Stimulated activated CD4-positive, alpha-beta T cell treated with anti-CD3 and anti-CD28 coated beads, Interleukin-12 subunit alpha, Interleukin-12 subunit beta, amount 100 ng/mL, for 48 hours (primary cell): ENCODE measurements at places on chromosomes 12 and 14.
A peak's percentile ranks its signal among the peaks of the same experiment; 100 is the strongest.

GRCh38 chr12:47650469-47650868 is 55.4 kb downstream of the RPAP3 start:
- no peak for DNase-seq

DNA sequence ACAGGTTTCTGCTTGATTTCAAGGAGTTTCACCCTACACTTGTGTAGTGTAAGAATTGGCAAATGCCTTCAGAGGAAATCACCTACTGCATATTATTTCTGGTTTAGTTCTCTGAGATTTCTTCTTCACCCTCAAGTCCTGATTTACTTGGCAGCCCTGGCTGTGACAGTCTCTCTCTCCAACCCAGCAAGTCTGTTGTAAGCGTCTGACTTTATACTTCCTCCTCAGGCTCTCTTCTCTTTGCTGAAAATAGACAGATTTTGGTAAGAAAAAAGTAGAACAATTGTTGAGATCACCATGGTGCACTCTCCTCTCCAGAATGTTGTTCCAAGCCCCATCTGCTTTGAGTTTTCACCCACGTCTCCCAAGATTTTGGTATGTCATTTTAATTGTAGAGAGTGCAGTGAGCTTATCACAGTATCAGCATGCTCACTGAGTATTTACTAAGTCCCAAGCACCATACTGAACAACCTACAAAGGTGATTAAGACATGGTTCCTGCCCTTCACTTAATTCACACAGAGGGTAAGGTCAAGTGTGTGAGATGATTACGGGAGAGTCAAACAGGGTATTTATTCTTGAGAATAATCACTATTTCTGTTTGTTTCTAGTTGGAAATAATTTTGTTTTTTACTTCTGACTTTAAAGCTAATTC is 148.7 kb downstream of the MDGA2 start:
- DNase-seq, result no peak

GRCh38 chr12:1360441-1361210 is 233.8 kb downstream of the FBXL14 start:
- no peak for DNase-seq

GRCh38 chr14:28102814-28103213 is 663.8 kb upstream of the FOXG1 start:
- no peak for DNase-seq

DNA sequence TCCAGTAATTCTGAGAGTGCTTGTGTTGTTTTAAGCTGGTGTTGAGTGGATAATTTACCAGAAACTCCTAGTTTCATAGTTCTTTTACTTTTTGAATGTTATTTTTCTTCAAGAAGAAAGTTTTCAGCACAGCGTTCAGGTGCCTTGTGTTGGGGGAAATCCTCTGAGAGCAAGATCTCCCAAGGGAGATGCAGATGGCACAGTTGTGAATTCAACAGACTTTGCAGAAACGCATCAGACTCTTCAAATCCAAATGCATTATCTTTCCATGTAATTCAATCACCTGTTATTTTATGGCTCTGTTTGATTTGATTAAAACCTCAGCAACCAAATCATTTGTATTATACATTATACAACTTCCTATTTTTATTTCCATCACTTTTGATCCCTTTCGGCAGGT is 439.9 kb downstream of the EGLN3 start:
- no peak for DNase-seq

- no peak for DNase-seq
These were observed 74.6 kb upstream of the PTPRB start for GRCh38 chr12:70711831-70712230.

DNA sequence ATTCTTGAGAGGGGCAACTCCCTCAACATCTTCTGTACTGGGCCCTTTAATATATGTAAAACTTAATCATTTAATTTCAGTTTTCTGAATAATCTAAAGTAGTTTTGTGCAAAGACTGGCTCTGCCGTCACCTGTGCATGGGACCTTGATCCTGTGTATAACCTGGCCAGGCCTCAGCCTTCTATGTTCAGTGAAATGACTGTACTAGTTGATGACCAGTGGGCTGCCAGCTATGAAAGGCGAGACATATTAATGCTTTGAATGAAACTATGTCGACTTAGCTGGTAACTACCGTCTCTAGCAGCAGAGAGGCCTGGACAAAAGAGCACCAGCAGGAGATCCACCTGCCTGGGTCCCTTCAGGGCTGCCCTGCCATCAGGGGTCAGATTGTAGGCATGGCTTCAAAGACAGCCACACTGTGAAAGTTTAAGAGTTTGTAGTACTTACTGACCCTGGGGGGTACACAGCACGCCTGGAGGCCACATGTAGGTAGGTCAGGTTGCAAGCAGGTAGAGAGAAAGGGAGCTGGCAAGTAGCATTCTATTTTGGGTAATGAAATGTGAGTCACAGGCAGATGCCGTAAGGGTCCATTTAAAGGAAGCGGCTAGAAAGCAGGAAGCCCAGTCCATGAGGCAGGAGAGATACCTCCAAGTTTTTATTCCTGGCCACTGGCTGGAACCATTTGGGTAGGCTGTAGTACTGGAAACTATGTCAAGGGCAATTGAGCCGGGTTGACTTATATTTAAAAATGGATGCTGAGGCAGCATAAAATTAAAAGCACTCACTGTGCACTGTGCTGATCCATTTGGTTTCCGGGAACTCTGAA is 77.2 kb downstream of the BHLHE41 start:
- no peak for DNase-seq

GRCh38 chr12:12302976-12303375 is 36.1 kb upstream of the LRP6 start:
- no peak for DNase-seq

GRCh38 chr12:130299574-130299973 is 38.1 kb upstream of the PIWIL1 start:
- DNase-seq, result no peak

DNA sequence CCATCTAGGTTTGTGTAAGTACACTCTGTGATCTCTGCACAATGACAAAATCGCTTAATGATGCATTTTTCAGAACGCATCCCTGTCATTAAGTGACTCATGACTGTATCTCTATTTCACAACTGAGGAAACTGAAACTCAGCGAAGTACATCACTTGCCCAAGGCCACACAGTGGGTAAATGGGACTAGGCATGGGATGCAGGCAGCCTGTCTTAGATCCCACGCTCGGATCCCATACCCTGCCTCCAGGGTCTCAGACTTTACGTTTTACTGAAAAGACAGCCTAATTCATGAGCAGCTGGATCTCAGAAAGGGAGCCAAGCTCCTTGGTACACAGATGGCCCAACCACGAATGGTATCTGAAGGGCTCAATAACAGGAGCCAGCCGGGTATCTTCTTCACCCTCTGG is 2.4 kb upstream of the MLEC start:
- DNase-seq, result no peak

- no peak for DNase-seq
These were observed 74.7 kb downstream of the BTG1 start for GRCh38 chr12:92070864-92071445.

DNA sequence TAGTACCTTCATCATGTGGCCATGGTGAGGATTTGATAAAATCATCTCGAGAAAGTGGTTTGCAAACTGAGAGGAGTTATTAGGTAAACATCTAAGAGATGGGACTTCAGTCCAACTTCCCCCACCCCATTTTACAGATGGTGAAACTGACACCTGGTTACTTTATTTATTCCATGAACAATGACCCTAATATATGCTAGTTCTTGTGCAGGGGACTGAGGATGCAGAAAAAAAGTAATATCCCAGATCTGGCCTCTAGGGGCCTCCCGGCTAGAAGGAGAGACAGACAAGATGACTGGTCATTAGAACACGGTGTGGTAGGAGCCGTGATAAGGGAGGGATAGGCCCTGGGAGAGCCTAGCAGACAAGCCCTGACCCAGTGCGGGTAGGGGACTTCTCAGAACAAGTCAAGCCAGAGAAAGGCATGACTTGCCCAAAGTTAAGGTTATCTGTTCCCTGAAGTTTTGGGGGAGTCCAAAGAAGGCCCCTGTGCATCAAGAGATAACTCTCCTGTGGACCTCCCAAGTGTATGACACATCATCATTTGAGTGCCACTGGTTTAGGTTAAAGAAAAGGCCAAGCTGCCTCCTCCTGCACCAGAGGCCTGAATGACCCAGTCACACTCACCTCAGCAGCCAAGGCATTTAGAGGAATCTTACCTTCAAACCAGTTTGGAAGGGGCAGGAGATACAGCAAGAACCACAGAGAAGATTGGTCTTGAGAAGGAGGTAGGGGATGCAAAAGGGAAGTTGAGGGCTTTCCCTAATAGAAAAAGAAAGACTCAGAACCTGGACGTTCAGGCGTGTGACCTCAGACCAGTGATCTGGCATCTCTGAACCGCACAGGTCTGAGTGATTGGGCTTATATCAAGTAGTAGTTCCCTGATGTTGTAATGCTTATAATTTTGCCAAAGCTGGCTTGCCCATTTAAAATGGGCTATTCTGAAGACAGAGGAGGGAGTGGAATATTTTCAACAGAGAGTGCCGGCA is 1.6 kb downstream of the CMKLR1 start:
- no peak for DNase-seq

- DNase-seq, result peak; percentile 6
These were observed 379.6 kb downstream of the LRIG3 start for GRCh38 chr12:58540480-58541299.

GRCh38 chr12:122297494-122297893 is 31.2 kb upstream of the VPS33A start:
- no peak for DNase-seq

- DNase-seq, result no peak
These were observed 79.4 kb downstream of the ST8SIA1 start for GRCh38 chr12:22255097-22255496.

GRCh38 chr14:70670992-70671651 is 29.4 kb downstream of the TTC9 start:
- no peak for DNase-seq

DNA sequence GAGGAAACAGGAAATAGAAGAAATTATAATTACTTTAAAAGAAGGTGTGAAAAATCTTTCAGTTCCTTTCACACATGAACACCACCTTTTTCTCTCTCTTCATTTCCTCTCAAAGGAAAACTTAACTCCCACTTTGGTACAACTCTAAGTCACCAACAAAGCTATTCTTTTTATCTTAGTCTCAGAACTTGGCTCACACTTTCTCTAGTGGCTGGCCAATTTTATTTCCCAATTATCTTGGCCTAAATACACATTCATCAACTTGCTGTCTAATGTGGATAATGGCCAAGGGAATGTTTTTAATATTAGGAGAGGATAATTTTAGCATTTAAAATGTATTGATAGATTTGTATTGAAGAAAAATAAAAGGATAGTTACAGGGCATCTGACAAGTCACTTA is 64.5 kb upstream of the NAV3 start:
- no peak for DNase-seq

- DNase-seq, result no peak
These were observed 600.8 kb downstream of the TRHDE start for GRCh38 chr12:72872996-72873395.

DNA sequence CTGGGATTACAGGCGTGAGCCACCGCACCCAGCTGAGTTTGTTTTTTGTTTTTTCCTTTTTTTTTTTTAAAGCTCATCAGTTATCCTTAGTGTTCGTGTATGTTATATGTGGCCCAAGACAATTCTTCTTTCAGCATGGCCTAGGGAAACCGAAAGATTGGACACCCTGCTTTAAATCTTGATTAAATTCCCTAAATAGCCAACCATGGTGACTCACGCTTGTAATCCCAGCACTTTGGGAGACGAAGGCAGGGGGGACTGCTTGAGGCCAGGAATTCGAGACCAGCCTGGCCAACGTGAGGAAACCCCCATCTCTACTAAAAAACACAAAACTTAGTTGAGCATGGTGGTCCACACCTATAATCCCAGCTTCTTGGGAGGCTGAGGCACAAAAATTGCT is 131.1 kb downstream of the MED13L start:
- no peak for DNase-seq

- no peak for DNase-seq
These were observed 55.1 kb downstream of the LRRC74A start for GRCh38 chr14:76881348-76881747.

GRCh38 chr14:66099451-66099850 is 386.7 kb upstream of the CCDC196 start:
- DNase-seq, result no peak

- no peak for DNase-seq
These were observed 19.4 kb downstream of the SERPINA1 start for GRCh38 chr14:94368956-94369355.

GRCh38 chr14:106786697-106787096 is 1260.3 kb downstream of the TMEM121 start:
- DNase-seq, result no peak

DNA sequence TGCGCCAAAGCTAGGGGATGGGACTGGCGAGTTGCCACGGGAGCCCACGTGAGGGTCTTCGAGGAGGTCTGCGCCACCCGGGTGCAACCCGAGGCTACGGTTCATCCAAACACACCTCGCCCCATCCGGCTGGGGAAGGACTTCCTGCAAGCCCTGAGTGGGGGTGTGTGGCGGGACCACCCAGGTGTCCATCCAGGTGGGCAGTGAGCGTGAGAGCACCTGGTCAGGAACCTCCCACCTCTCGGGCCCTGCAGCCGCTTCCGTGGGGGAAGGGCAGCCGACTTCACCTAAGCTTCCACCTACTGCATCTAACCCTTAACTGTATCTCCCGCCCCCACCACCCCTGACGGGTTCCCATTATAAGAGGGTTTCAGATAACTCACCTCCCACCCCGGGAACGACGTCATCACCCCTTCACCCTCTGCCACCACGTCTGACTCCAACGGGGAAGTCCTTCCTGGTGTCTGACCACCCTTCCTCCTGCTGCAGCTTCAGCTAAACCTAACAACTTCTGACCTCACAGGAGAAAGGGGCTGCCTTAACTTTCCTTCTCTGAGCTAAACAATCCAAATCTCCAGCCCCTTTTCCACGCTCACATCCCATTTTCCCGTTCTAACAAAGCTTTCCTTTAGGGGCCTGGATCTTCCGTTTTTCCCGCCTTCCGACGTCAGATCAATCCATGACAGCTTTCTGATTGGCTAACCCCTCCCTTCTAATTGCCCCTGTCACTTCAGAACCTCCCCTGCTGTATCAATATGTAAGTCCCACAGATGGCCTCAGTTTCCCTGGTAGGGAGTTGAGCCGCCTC is 27.4 kb upstream of the SMUG1 start:
- DNase-seq, result peak; percentile 29

DNA sequence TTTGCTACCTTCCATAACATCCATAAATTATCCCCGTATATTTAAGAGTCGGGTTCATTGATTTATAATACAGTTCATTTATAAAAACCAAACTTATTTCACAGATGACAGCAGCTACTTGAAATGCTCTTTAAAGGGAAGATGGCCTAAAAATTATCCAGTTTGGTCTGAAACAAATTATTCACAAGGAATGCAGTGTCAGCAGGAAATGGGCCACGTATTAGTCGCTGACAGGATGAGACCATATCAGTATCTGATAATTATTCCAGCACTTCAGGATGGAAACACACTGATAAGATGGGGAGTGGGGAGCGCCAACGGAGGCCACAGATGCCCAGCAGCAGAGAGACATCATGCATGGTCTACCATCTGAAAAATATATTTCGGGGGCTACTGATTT is 60.5 kb upstream of the TMEM132D start:
- no peak for DNase-seq

- no peak for DNase-seq
These were observed 488.3 kb downstream of the APAF1 start for GRCh38 chr12:99133401-99133800.
